ENCODE measurements at places on chromosomes 1 and 21.

GRCh38 chr1:221709854-221710253 lies 32.0 kb downstream of the DUSP10 start:
- no peak for DNase-seq

- no peak for DNase-seq
Observed at GRCh38 chr1:97082160-97082848, 360.7 kb downstream of the PTBP2 start.

DNA sequence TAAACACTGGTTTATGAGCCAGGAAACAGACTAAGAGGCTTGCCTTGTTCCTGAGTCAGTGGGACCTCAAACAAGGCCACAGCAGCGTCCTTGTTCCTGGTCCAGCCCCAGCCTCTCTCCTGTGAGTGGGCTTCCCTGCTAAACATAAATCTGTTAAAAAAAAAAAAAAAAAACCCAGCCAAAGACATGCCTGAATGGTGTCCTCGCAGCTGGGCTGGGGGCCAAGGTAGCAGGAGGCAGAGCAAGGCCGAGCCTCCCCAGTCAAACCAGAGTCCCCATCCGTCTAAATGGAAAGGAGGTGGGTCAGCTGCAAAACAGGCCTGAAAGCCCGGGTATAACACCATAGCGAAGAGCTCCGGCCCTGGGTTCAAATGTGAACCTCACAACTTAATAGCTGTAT lies 18.1 kb upstream of the IFFO2 start:
- DNase-seq, result no peak

- DNase-seq, result no peak
Observed at GRCh38 chr21:18285379-18285778, 40.7 kb downstream of the CHODL start.

- DNase-seq, result no peak
Observed at GRCh38 chr1:153615406-153615805, 719 bp downstream of the S100A14 start.

DNA sequence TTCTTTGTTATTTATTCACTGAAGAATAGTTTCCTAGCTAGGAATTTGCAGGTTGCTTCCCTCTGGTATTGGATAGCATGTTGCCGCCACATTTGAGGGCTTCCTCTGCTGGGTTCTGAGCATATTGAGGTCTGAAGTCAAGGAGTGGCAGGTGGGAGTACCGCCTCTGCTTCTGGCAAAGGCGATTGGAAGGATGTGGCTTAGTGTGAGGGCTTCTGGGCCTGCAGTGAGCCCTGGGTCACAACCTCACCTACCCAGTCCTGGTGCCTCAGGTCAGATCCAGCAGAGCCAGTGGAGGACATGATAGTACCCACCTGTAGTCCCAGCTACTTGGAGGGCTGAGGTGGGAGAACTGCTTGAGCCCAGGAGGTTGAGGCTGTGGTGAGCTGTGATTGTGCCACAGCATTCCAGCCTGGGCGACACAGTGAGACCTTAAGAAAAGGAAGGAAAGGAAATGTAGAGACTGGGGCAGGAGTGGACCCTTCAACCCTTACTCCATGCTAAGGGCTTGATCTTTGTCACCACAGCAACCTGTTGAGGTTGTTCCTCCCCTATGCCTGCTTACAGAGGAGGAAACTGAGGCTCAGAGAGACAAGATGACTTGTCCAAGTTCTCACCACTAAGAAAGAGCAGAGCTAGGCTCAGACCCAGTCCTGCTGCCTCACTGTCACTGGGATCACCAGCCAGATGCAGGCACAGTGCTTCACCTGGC lies 22.8 kb downstream of the A3GALT2 start:
- DNase-seq, result no peak

DNA sequence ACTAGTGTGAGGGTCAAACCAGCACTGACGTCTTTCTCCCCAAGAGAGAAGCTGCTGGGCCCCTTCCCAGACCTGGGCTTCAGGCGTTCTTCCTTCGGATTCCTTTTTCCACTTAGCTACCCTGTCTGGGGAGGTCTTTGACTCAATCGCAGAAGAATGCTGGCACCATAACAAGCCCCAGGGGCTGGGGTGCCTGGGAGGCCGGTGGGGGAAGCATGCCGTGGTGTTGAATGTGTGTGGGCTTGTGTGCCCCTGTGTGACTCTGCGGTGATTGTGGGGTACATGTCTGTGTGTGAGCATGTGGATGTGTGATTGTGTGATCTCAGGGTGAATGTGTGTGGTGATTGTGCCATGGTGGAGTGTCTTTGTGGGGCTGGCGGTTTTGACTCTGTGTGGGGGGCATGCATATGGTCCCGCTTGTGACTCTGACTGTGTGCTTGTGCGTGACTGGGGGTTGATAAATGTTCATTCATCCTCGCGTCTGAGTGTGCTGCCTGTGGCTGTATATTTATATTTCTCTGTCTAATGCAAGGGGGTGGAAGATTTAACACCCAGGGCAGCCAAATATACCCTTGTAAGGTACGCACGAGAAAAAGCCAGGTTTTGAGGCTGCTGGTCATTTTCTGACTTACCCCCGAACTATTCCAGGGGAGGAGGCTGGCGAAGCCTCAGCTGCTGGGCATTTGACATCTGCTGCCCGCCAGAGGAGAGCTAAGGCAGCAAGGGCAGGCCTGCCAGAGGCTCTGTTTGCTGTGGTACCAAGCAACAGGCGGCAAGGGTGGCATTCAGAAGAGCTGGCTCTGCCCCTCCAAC lies 1.1 kb upstream of the SYNC start:
- no peak for DNase-seq

- DNase-seq, result no peak
Observed at GRCh38 chr1:206905295-206906164, 8.3 kb downstream of the IL24 start.

- DNase-seq, result no peak
Observed at GRCh38 chr1:10881046-10881445, 84.6 kb upstream of the CASZ1 start.

GRCh38 chr1:70008660-70009059 lies 196.7 kb downstream of the LRRC40 start:
- DNase-seq, result no peak
